ENCODE measurements at places on chromosomes 16 and 17. TPM values are rescaled to one million over a fixed set of nuclear protein-coding genes. Genes with fewer than 3 reads are reported as not detected.

TNK1 gene
- 3.5 TPM for total RNA-seq

CCL14 gene
- 2.4 TPM for total RNA-seq

TBC1D3K gene
- total RNA-seq, result not detected

MRC2 gene
- total RNA-seq, result 28.2 TPM

MPV17L gene
- total RNA-seq, result 9.6 TPM

SCGB1C2 gene
- not detected for total RNA-seq

CA5A gene
- total RNA-seq, result 0.09 TPM

DNA sequence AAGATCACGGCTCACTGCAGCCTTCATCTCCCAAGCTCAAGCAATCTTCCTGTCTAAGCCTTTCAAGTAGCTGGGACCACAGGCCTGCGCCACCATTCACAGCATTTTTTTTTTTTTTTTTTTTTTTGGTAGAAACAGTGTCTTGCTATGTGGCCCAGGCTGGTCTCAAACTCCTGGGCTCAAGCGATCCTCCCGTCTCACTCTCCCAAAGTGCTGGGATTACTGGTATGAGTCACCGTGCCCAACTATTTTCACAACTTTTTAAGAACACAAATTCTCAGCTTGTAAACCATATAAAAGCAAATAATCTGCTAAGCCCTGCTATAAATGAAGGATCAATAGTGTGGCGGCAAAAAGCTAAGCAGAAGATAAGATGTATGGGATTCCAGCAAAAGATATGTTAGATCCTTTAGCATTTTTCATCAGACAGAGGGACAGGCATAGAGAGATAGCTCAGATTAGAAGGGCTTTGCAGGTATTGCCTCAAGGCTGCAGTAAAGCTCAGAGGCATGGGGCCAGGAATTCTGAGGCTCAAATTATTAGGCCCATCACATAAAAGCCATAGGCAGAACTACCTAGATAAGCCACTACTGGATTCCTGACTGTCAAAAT is 55.1 kb downstream of the EMP2 start:
- no peak for ATAC-seq

DNA sequence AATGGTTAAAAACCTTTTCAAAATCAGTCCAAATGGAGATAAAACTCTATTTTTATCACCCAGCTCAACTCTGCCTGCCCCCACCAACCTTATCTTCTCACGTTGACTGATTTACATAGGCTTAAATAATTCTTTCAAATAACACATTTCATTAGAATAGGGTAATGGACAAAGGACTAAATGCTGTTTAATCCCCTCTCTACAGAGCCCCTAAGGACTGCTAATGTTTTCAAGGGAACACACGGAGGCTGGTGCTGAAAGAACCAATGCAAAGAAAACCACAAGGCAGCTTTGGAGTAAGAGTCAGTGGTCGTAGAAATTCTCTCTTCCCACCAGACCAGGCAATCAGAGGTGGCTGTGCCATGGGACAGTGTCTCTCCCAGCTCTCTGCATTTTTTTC is 445.7 kb upstream of the MAF start:
- no peak for ATAC-seq

DNA sequence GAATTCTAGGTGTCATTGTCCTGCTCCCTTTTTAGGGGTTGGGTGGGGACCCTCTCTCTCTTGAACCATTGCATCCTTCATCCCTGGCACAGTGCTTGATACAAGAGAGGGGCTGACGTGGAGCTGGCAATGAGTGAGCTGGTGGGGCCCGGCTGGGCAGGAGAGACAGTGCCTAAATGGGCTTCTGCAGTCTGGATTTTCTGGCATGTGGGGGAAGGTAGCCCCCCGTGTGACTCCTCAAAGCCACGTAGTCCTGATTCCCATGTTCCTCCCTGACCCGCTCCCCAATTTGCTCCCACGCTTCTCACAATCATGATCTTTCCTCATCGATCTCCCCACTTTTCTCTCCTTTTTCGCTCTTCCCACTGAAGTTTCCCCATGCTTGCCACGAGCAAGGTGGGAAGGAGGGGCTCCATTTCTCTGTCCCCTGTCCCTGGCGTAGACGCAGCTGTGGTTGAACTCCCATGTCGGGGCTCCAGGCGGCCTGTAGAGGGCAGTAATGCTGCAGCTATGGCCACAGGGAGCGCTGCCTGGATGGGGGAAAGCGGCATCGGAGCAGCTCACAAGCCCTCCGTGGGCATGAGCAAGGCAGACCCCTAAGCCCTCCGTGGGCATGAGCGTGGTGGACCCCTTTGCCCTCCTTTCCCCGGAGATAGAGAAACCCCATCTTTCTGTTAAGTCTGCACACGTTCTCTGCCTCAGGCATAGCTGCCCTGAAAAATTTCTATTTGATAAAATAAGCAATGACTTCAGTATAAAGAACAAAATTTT is 47.5 kb downstream of the HAPSTR1 start:
- ATAC-seq, result peak; percentile 88

DNA sequence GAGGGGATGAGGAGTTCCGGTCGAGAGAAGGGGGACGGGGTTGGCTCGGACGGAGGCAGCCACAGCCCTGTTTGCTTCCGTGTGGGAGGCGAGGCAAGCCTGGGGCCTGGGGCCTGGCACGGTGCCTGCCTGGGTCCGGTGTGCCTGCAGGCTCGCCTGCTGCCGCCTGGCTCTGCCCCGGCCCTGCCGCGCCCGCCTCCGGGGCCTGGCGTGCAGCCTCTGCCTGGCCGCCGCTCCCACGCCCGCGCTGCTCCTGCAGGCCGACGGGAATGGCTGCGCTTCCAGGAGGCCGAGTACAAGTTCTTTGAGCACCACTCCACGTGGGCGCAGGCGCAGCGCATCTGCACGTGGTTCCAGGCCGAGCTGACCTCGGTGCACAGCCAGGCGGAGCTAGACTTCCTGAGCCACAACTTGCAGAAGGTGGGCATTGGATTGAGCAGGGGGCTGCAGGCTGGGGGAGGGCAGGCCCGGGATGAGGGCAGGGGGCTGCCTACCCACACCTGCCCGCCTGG is 53.1 kb downstream of the MRC2 start:
- ATAC-seq, result no peak

DNA sequence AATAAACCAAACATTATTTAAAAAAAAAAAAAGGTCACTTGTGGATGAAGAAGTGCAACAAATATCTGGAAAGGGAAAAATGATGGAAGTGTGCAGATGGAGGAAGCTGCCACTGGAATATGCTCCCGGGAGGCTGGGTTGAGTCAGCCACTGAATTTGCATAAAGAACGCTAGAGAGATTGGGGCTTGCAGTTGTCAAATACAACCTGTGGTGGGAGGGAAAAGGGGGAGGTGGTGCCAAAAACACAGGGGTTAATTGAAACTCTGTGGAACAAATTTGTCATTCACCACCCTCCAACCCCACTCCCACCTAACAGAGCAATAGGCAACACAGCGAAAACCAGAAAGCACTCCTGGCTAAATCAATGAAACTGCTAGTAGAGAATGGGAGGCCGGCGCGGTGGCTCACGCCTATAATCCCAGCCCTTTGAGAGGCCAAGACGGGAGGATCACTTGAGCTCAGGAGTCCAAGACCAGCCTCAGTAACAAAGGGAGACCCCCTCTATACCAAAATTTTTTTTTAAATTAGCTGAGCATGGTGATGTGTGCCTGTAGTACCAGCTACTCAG is 37.6 kb upstream of the RPL38 start:
- ATAC-seq, result peak; percentile 38

DNA sequence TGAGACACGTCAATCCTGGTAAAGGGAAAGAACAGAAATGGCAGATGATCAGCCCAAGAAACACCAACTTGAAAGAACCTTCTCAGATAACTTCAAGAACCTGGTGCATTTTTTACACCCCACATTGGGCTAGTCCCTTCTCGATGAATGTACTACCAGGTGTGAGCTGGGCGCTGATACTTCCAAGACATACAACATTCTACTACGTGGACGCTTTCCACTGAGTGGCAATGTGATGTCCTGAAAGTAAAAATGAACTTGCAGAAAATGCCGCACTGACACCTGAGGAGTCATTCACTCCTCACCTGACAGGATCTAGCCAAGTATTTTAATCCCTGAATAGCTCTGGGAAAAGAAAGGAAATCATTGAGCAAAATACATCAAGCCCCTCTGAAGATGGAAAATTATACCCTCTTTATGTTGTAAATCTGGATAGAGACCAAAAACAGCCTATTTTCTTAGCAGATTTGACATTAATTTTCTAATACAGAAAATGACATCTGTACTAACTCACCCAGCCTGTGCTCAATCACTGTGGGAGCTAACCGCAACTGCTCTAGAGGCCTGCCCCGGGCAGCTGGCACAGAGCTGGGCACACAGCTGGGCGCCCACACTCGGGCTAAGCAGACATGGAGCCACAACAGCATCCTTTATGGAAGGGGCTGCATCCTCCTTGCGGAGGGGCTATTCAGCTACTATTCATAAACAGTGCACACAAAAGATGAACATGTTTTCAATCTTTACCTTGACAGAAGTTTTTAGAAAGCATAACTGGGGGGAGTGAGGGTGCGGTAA is 16.2 kb downstream of the SNN start:
- no peak for ATAC-seq

KLHL36 gene
- total RNA-seq, result 18.5 TPM

DNA sequence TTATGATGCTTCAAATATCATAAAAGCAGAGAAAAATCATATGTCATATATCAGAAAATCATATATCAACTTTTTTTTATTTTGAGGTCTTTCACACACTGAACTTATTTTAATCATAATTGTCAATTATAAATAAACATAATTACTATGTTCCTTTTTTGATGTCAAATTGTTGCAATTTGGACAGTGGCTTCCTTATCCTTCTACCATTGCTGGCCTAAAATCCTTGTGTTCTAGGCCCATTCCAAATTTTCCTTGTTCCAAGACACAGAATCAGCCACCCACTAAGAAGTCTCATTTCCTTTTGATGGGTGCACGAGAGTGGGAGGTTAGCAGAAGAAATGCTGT is 28.9 kb downstream of the G6PC1 start:
- no peak for ATAC-seq

DNA sequence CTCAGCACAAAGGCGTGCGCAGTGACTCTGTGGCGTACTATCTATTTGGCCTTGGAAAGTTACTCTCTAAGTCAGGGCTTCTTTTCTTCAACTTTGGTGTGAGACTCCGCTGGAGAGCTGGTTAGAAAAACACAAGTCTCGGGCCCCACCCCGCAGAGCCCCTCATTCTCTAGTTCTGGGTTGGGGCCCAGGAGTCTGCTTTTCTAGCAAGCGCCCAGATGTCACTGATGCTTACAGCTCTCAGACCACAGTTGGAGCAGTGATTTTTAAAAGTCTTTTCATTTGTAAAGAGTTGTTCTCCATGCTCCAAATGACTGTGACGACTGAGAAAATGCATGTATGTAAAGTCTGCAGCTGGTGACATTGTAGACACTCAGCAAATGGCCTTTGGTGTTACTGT is 582.3 kb downstream of the WWOX start:
- ATAC-seq, result no peak

FNDC8 gene
- total RNA-seq, result not detected

CDH5 gene
- total RNA-seq, result 0.27 TPM

DNA sequence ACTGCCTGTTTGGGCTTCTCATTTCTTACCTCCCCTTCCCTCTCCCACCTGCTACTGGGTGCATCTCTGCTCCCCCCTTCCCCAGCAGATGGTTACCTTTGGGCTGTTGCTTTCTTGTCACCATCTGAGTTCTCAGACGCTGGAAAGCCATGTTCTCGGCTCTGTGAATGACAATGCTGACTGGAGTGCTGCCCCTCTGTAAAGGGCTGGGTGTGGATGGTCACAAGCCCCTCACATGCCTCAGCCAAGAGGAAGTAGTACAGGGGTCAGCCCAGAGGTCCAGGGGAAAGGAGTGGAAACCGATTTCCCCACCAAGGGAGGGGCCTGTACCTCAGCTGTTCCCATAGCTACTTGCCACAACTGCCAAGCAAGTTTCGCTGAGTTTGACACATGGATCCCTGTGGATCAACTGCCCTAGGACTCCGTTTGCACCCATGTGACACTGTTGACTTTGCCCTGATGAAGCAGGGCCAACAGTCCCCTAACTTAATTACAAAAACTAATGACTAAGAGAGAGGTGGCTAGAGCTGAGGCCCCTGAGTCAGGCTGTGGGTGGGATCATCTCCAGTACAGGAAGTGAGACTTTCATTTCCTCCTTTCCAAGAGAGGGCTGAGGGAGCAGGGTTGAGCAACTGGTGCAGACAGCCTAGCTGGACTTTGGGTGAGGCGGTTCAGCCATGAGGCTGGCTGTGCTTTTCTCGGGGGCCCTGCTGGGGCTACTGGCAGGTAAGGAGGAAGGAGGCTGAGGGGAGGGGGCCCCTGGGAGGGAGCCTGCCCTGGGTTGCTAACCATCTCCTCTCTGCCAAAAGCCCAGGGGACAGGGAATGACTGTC is at the start of gene CD68:
CD68 (plus strand) TSS at position 638 of the 833 bp plus-strand sequence; CDS start at position 678, 40 bp downstream.
- peak; percentile 14 for ATAC-seq

GRCh38 chr16:86317813-86318650 is 192.3 kb upstream of the FOXF1 start:
- peak; percentile 45 for ATAC-seq

DNA sequence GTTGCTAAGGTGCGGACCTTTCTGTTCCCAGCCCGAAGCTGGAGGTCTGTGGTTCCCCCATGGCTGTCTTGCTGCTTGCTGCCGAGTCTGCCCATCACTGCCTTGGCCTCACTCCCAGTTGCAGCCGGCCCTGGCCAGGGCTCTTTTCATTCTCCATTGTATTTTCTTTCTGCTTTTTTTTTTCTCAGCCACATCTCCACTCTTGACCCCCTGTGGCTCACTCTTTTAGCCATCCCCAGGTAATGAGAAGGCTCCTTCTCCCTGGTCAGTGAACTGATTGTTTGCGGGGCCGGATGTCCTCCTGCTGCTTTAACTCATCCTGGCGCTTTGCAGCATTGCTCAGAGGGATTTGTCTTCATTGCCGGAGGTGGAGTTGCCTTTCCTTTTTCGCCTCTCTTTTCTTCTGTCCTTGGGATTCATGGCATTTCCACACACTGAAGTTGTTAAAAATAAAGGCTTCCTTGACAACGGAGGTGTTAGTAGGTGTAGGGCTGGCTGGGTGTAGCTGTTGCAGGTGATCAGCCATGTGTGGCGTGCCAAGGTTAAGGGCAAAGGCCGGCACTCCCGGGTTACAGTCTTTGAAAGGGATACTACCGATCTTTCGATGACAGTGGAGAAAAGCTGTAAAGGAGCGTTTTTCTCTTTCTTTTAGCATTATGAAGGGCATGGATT is 34.1 kb downstream of the MAP2K6 start:
- ATAC-seq, result peak; percentile 67

- ATAC-seq, result no peak
These were observed 2.6 kb downstream of the GPS2 start for GRCh38 chr17:7312432-7313087.

VAT1 gene
- 134 TPM for total RNA-seq

- no peak for ATAC-seq
These were observed 6.3 kb upstream of the XPO6 start for GRCh38 chr16:28218109-28218508.

OR3A2 gene
- 1.2 TPM for total RNA-seq

GRCh38 chr17:27569257-27569722 is 61.7 kb upstream of the LGALS9 start:
- ATAC-seq, result peak; percentile 52

- ATAC-seq, result no peak
These were observed 484.2 kb upstream of the SOX9 start for GRCh38 chr17:71636644-71637043.

TBC1D3I gene
- 1.4 TPM for total RNA-seq
